ENCODE measurements at places on chromosomes 13 and 19.

DNA sequence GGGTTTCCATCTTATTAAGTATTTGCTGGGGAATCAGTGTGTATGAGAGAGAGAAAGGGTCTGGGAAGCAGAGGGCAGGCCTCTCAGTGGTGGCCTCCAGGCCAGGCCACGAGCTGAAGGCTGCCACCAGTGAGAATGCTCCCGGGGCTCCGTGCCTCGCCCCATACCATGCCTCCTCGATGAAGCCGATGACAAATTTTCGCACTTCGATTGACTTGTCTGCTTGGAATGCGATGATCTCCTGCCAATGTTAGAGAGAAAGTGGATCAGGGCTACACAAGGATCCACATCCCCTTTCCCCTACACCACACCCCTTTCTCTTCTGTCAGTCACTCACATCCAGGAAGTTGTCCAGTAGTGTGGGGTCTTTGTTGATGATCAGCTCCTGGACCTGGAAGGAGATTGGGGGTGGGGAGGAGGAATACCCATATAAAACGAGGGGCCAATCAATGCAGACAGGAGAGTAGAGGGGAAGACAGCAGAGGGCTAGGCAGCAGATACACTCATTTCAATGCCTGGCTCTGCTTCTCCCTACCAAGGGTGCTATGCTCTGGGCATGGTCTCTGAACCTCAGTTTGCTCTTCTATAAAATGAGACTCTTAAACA is 10.7 kb downstream of the SYMPK start:
- DNase-seq: no peak

GRCh38 chr13:44064357-44064756 is 184.7 kb downstream of the LACC1 start:
- DNase-seq: no peak

GRCh38 chr13:26133851-26134250 is 82.0 kb upstream of the SHISA2 start:
- DNase-seq: no peak

DNA sequence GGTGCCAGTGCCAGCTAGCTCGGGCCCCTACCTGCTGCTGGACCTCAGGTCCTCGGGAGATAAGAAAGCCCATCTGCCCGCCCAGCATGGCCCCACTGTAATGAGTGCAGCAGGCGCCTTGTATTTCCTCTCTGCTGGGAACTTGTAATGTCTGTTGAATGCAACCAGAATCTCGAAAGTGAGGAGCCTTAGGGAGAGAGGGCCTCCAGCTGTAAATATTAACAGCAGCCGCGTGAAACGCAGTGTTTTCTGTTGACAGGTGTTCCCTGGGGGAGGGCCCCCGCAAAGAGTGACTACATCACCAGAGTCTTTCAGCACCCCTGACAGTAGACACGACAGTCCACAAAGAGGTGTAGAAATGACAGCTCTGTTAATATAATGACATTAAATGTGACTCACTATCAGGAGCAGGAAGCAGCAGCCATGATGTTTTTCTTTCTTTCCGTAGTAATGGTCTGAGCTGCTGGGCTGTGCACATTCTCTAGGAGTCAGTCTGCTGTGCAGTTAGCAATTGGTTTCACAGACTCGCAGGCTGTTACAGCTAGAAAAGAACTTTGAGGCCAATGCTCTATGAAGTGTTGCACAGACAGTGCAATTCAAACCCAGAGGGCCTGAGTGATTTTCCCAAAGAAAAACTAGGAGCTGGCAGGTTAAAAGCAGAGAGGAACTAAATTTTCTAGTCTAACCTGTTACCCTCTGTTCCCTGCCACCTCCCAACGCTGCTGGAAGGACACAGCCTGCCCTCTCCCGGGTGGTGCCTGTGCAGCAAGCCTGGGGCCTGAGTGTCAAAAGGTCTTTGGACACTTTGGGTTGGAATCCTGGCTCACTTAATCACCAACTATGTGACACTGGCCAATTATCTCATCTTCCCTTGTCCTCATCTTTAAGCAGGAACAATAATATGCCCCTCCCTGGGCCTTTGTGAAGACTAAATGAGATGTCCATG is 58.6 kb upstream of the WASF3 start:
- no peak for DNase-seq

DNA sequence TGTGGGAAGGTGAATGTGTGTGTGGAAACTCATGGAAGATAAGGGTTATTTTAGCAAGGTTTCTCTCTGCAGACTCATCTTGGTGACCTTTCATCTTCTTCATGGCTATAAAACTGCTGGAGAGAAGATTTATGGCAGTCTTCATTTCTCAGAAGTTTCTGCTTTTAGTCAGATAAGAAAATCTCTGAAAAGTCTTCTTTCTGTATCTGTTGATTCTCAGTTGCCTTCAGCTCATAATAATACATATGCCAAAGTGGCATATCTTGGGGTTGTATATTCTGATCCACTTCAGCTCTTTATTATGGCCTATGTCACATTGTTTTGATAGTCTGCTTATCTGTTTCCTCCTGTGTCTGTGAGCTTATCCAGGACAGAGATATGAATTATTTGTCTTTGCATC is 143.3 kb upstream of the TMTC4 start:
- DNase-seq: no peak

GRCh38 chr13:25762795-25763377 is 288.9 kb downstream of the SHISA2 start:
- no peak for DNase-seq

DNA sequence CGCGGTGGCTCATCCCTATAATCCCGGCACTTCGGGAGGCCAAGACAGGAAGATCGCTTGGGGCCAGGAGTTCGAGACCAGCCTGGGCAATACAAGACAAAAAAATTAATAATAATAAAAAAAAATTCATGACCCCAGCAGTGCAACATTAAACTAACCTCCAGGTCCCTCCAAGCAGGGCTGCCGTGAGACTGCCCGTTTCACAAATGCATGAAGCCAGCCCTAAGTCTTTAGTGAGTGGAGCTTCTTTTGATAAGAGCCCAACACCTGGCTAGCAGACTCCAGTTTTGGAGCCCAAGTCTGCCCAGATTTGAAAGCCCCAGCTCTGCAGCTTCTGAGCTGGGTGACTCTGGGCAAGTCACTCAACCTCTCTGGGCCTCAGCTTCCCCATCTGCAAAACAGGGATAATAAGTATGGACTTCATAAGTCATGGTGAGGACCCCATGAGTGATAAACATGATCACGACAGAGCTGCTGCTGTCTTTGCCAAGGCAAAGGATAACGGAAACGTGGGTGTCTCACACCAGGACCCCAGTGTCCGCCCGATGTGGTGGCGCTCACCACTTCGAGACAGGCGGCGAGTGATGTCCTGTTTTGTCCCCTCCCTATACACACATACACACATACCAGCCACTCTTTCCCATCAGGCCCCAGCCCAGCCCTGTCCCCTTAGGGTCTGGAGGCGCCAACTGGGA is 38.4 kb upstream of the NANOS3 start:
- no peak for DNase-seq

GRCh38 chr13:44302233-44302632 is 71.4 kb upstream of the SERP2 start:
- no peak for DNase-seq

GRCh38 chr19:45790942-45791341 is 1.7 kb downstream of the DMWD start:
- DNase-seq: no peak

All from activated CD4-positive, alpha-beta T cell treated with anti-CD3 and anti-CD28 coated beads, Interleukin-2, amount 50 U/mL, for 24 hours (primary cell).